ENCODE measurements at places on chromosomes 5 and 9.

DNA sequence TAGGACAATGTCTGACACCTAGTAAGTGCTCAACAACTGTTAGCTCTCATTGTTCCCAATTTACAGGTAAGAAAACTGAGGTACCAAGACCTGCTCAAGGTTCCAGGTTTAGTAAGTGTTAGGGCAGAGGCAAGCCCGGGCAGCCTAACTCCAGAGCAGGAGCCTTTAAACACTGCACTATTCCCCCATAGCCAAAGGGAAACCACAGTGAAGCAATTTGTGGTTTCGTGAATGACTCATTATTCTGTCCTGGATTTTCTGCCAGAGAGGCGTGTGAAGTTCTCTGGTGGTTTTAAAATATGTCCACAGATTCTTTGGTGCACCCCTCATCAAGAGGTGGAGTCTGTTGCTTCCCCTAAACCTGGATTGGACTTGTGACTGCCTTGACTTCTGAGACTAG, 1.0 kb upstream of the MCC start:
- DNase-seq = no peak

GRCh38 chr9:99948896-99949295, 42.4 kb downstream of the STX17 start:
- DNase-seq = no peak

DNA sequence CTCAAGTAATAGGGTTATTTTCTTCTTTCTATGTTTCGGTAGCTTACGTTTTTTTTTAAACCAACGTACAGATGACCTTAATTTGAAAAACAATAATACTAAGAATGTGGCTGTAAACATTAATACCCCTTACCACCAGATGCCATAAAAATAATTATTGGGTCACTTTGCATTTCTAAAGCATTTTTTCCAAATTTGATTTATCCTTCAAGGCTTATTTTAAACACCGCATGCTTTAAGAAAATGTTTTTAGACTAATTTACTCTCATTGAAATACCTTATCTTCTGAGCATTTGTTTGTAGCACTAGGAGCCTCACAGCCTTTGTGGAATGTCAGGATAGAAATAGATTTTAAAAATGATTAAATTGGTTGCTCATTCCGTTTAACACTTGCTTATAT, 5.8 kb upstream of the APBA1 start:
- DNase-seq = no peak

- DNase-seq = no peak
Observed at GRCh38 chr9:105246656-105247173, 2.3 kb downstream of the SLC44A1 start.

- DNase-seq = no peak
Observed at GRCh38 chr9:23850242-23850689, 24.2 kb upstream of the ELAVL2 start.

GRCh38 chr9:2824564-2824963, 19.3 kb downstream of the PUM3 start:
- DNase-seq = no peak

DNA sequence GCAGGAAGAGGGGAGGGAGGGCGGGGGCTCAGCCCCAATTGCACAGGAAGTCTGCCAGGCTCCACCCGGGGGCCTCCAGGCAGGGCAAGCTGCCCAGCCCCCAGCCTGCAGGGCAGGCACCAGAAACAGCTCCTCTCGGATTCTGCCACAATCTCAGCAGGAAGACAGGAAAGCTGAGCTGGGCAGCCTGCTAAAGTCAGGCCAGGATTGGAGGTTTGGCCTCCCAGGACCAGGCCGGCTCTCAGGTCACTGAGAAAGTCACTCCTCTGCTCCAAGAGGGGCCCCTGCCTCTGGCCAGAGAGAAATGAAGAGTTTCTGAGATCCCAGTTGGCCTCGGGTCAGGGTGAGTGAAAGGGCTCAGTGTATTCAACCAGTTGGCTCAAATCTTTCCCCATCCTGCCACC, 54.6 kb upstream of the STXBP1 start:
- no peak for DNase-seq

DNA sequence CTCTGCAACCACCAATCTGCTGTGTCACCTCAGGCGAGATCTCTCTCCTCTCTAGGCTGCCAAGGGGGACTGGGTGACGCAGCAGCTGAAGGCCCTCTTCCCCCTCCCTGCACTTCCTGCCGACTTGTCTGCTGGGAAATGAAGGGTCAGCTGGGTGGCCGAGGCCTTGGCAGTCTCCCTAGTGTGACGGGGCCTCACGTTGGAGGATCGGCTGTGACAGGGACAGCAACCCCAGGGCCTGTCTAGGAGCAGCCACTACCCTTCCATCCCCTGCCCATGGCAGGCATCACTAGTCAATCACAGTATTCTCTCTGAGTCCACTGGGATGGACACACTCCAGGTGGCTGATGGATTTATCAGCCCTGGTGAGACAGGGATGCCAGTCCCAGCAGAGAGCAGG, 107.3 kb upstream of the SARDH start:
- DNase-seq = no peak

DNA sequence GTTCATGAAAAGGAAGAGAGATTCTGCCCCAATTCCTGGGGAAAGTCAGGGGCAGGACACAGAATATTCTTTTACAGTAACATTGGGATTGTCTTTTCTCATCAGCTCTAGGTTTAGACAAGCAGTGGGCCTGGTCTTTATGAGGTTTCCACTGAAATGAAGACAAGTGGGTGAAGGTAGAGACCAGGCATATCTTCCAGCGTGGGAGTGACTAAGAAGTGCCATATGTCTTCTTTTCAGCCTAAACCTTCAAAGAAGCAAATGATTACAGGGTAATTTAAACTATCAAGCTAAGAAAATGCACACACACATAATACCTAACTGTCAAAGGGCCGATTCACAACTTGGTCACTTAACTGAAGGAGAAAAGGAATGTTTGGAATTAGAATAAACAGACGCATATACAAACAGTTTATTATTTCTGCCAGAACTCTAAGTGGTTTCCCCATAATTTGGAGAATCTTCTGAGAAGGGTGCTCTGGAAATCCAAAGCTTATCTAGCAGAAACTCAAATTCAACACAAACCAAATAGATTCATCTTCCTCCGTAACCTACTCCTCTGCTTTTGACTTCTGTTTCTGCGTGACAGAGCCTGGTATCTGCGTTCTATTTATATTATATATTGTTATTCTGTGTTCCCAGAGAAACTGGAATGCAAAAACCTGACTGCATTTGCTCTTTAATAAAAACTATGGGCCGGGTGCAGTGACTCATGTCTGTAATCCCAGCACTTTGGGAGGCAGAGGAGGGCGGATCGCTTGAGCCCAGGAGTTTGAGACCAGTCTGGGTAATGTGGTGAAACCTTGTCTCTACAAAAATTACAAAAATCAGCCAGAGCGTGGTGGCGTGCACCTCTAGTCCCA, 22.0 kb upstream of the TEK start:
- no peak for DNase-seq

DNA sequence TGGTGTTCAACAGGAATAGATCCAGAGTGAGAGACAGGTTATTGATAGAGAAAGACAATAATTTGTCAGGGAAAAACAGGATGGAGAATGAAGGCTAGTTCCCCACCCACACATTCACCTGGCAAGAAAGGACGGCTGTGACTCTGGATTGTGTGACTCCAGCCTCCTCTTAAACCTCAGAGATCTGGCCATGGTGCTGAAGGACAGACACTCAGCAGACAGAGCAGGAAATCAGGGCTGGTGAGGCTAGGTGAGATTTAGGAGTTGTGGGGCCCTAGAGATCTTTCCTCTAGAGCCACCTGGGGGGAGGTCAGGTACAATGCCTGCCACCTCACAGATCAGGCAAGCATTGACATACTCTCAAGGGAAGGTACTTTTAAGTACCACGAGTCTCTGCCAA, 15.2 kb downstream of the OR1B1 start:
- no peak for DNase-seq

DNA sequence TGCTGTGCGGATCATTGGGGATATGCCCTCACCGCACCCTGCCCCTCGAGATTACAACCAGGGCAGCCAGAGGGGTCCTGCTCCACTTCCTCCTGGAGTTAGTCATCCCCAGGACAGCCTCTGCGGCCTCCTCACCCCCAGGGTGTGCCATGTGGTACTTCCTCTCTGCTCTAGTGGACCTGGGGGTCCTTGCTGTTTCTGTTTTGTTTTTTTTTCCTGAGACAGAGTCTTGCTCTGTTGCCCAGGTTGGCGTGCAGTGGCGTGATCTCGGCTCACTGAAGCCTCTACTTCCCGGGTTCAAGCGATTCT, 5.2 kb upstream of the FCN1 start:
- no peak for DNase-seq

DNA sequence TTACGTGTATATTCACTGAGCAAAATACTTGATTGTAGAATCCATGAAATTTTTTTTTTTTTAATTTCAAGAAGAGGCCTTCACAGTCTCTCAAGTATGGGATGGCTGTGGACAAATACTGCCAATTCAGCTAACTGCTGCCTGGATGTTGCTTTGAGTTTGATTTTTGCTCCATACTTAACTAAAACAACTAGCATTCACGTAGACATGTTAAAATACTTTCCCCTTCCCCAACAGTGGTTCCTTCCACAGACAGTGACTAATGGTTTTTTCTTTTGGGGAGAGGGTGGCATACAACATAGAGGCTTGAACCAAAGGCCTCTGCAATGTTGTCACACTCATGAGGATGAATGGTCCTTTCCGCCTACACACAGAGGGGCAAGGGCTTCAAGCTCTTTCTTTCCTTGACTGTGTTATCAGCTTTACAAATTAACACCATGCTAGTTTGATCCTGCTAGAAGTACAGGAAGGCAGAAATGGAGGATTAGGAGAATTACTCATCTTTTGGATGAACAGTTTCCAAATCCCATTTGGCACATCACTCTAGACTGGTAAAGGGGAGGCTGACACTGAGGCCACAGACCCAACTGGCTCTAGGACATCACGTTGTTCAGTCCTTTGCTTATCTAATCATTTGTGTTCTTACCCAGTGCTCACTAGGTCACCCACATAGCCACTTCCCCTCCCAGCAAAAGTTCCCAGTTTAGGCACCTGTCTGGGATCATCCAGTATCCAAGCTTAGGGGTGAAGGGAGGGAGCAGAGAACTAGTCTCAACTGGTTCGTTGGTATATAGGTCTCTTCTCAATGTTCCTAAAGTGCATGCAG, 1.8 kb upstream of the LEAP2 start:
- no peak for DNase-seq

DNA sequence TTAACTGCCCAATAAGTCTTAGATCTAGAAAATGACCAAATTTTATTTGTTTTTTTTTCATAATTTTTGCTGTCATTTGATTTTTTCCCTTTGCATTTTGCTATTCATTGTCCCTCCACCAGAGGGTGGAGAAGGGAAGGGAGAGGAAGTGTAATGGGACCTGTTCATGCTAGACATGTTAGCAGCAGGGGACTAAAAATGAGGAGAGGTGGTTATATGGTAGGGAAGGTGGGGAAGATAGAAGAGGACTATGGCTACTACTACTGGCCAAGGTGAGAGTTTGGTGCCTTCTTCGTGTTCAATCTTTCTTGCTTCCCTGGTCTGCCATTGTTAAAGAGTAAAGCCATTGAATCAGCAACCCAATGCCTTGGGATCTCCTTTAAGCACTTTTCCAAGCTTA, 6.4 kb downstream of the GRIA1 start:
- DNase-seq = no peak

- DNase-seq = no peak
Observed at GRCh38 chr5:1204693-1205242, 3.4 kb downstream of the SLC6A19 start.

DNA sequence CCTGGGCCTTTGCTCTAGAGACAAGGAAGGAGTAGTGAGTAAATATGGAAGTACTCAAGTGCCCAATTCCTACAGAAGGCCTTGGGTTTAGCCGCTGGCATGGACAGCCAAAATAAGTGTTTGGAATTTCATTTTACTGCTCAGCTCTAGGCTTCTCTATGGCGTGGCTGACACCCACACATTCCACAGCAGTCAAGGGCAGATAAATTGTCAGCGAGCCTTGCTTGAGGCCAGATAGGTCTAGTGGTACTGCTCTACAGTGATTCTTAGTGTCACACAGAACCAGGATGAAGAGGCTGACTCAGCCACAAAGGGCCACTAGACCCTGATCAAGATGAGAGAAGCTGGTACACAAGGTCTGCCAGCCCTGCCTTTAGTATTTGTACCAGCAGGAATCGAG, 111.0 kb upstream of the NFIB start:
- no peak for DNase-seq

DNA sequence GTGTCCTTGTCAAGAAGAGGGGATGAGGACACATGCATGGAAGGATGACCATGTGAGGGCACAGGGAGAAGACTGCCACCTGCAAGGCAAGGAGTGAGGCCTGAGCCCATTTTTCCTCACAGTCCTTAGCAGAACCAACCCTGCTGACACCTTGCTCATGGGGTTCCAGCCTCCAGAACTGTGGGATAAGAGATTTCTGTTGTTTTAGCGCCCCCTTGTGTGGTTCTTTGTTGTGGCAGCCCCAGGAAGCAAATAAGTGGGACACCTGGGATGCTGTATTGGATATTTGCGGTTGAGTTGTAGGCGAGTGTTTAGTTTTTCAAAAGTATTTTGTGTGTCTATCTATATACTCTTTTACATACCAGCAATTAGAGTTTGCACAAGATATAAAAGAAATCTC, 206.4 kb downstream of the NXNL2 start:
- no peak for DNase-seq

- DNase-seq = no peak
Observed at GRCh38 chr5:74334062-74334761, 306.3 kb downstream of the ENC1 start.

- no peak for DNase-seq
Observed at GRCh38 chr9:114804505-114804904, 1.3 kb downstream of the TNFSF15 start.

- no peak for DNase-seq
Observed at GRCh38 chr9:93667627-93668026, 91.2 kb downstream of the PHF2 start.

DNA sequence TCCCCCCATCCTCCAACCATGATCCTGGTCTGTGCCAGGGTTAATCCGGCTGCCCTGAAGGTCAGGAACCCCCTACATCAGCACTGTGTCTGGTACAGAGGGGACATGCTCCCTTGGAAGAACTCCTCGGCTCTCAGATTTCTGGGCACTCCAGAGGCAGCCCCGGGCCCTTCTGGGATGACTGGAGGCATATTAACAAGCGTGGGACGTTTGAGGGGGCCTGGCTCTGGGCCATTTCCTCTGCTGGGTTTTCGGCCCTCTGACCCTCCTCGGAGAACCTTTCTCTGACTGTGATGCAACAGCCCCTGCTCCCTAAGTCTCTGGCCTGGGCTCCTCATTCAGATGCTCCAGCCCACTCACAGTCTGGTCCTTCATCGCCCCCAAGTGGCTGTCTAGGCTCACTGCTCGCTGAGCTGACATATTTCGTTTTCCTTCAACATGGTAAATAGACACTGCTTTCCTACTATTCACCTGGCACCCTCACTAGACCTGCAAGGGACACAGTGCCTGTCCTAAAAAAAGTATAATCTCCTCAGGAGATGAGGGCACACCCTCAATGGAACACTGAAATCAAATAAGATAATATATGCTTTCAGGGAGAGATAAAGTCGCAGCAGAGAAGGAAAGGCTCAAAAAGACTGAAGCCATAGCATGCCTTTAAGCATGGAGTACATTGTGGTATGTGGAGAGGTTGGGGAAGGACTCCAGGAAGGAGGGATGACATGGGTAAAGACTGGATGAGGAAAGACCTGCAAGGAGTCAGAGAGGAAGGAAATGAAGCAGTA, 404.7 kb upstream of the TRPC7 start:
- DNase-seq = no peak

GRCh38 chr5:131986161-131986912, 25.1 kb downstream of the ACSL6 start:
- DNase-seq = no peak
